Activated CD4-positive, alpha-beta memory T cell treated with anti-CD3 and anti-CD28 coated beads, Interleukin-2, amount 10 ng/mL, durations not matched to agents 7 days and 5 days (primary cell): ENCODE measurements at places on chromosomes 3 and 15. TPM values are rescaled to one million over a fixed set of nuclear protein-coding genes. Genes with fewer than 3 reads are reported as not detected.

DNA sequence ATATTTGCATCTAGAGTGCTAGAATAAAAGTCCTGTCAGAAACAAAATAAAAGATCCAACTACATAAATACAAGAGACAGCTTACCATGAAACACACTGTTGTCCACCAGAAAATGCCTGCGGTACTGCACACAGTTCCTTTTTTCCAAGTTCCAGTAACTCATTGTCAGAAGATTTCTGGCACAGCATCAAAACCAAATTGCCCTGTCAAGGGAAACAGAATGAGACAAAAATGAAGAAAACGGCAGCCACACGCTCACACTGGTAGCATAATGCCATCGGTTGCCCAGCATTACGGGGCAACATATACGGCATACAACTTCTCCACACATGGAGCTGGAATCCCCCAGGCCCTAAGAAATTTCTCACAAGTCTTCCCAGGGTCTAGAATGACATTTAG is 40.8 kb downstream of the PLCH1 start:
- H3K4me1 ChIP-seq, result no peaks in the 10 kb centered on the region
- H3K27me3 ChIP-seq, result peaks cover 10% of the 10 kb centered on the region
- no peaks in the 10 kb centered on the region for H3K36me3 ChIP-seq
- no peak overlapping the region for H3K4me3 ChIP-seq
- DNase-seq, result no peak
- H3K27ac ChIP-seq, result no peak overlapping the region

DNA sequence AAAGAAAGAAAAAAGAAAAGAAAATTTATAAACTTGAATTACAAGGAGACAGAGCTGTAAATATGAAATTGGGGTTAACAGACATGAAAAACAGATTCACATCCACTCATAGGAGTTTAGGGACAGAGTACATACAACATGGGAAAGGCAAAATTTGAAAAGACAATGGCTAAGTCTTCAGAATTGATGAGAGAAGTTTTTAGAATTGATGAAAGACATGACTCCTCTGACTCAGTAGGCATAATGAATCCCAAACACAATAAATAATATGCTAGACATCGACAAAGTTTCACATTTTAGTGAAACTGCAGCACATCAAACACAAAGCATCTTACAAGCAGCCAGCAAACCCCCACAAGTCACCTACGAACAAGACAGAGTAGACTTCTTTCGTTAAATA is 84.4 kb upstream of the MELTF start:
- peaks cover 5% of the 10 kb centered on the region for H3K4me1 ChIP-seq
- DNase-seq, result no peak
- H3K27me3 ChIP-seq, result no peaks in the 10 kb centered on the region
- no peak overlapping the region for H3K27ac ChIP-seq
- no peak overlapping the region for H3K4me3 ChIP-seq

DNA sequence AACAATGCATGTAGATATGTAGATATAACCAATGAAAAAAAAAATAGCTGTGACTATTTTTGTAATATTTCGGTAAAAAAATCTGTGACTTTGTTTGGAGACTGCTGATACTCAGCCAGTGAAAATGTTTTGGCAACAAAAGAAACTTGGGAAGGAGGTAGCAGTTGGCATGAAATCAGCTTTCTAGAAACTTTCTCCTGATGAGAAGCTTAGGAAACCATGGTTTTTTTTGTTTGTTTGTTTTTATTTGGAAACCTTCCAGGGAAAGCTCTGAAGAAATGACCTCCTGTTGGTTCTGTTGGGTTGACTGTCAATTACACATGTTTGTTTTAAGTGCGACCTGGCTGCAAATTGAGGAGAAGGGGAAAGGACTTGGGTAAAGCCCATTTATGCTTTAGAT is 445.9 kb downstream of the UNC13C start:
- no peaks in the 10 kb centered on the region for H3K27me3 ChIP-seq
- H3K4me1 ChIP-seq, result no peaks in the 10 kb centered on the region
- H3K27ac ChIP-seq, result no peak overlapping the region
- no peak for DNase-seq

DNA sequence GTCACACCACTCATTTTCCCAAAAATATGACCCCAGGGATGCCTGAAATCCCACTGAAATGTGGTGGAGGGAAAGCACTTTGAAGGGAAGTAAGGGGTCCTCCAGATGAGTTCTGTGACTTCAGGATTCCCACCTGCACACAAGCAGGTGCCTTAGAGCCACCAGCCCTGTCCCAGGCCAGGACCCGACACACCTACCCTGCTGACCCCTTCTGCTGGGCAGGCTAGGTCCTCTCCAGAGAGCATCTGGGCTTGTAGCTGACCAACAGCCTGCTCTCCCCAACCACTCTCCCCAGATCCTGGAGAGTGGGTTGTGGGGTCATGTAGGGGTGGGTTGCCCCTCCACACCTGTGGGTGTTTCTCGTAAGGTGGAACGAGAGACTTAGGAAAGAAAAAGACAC is 14.9 kb upstream of the CILP start:
- no peak overlapping the region for H3K27ac ChIP-seq
- no peak overlapping the region for H3K4me3 ChIP-seq
- H3K27me3 ChIP-seq, result no peaks in the 10 kb centered on the region
- no peaks in the 10 kb centered on the region for H3K36me3 ChIP-seq
- no peak for DNase-seq

Gene CD86
- 21.7 TPM for total RNA-seq

GRCh38 chr3:17125738-17126442 is 241.1 kb downstream of the PLCL2 start:
- no peak overlapping the region for H3K27ac ChIP-seq
- H3K36me3 ChIP-seq, result peaks cover 7% of the 10 kb centered on the region
- no peak overlapping the region for H3K4me3 ChIP-seq

Gene CAPN3
- 3.7 TPM for total RNA-seq

DNA sequence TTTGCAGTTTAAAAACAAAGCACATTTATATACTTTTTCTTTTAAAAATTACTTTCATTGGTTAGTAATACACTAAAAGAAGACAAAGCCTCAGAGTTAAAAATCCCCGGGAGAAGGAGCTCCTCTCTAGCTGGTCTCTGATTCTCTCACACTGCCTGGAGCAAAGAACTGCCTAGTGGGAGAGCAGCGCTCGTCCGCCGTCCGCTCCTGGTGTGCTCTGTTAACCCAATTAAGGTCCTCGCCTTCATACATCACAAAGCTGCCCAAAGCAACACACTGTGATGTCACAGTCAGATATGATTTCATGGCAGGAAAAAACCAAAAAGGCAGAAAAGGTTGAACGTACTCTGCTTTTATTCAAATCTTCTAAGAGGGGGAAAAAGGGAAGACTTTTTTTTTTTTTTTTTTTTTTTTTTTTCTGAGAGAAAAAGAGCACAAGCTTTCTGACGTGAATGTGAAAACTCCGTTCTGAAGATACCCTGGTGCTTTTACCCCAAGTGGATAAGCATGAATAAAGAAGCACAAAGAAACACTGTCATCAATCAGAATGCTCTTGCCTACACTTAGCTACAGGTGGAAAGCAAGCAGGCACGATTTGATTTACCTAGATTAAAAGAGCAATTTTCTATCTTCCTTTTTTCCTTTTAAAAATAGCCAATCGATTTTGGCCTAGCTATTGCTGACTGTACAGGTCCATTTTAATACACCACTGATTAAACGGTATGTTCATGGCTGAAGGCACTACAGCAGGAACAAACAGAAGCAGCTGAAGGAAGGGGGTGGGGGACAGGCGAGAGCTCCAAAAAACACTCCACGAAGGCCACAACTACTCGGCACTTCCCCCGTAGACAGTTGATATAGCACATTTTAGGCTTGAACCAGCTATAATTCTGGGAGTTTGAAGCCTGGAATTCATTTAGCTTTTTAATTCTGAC is 115.2 kb downstream of the TIGIT start:
- no peak for DNase-seq
- H3K36me3 ChIP-seq, result no peaks in the 10 kb centered on the region
- no peak overlapping the region for H3K27ac ChIP-seq
- H3K4me3 ChIP-seq, result no peak overlapping the region

- no peak overlapping the region for H3K4me3 ChIP-seq
- no peaks in the 10 kb centered on the region for H3K36me3 ChIP-seq
- no peak for DNase-seq
- peaks cover 2% of the 10 kb centered on the region for H3K27me3 ChIP-seq
- H3K27ac ChIP-seq, result no peak overlapping the region
Observed at GRCh38 chr15:88190232-88190631, 66.3 kb downstream of the NTRK3 start.

DNA sequence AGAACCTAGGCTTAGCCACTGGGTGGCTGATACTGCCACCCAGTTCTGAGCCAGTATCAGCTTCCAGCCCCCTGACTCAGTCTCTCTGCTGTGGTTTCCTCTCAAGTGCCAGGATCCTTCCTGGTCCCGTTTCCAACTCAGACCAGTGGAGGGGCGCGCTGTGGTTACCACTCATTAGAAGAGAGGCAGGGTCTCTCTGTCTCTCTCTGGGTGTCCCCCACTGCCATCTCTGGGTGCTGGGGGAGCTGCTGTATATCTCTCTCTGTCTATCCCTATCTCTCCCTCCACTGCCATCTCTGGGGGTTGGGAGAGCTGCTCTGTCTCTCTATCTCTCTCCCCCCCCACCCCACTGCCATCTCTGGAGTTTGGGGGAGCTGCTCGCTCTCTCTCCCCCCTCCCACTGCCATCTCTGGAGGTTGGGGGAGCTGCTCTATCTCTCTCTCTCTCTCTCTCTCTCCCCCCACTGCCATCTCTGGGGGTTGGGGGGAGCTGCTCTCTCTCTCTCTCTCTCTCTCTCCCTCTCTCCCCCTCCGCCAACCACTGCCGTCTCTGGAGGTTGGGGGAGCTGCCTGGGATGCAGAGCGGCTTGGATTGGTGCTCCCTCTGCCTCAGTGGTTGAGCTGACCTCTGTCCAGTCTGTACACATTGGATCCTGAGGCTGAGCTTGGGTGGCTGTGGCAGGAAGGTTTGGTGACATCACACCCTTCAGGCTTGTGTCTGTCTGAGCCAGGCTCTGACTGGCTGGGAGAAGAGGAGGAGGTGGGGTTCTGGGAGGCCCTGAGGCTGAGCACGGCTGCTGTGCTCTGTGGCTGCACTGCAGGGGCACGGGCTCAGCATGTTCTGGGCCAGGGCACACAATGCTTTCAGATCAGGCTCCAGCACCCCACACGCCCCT is 98.9 kb downstream of the APBA2 start:
- no peaks in the 10 kb centered on the region for H3K27me3 ChIP-seq
- no peak overlapping the region for H3K4me3 ChIP-seq
- DNase-seq, result no peak
- H3K36me3 ChIP-seq, result no peaks in the 10 kb centered on the region

Gene RYR3
- total RNA-seq, result not detected

GRCh38 chr3:170469151-170470062 is 50.7 kb downstream of the CLDN11 start:
- H3K27me3 ChIP-seq, result peaks cover 29% of the 10 kb centered on the region
- H3K4me3 ChIP-seq, result no peak overlapping the region
- peaks cover 7% of the 10 kb centered on the region for H3K4me1 ChIP-seq
- no peak overlapping the region for H3K27ac ChIP-seq
- H3K36me3 ChIP-seq, result no peaks in the 10 kb centered on the region

GRCh38 chr15:78361771-78362506 is 21.8 kb downstream of the CRABP1 start:
- H3K4me3 ChIP-seq, result no peak overlapping the region
- no peak overlapping the region for H3K27ac ChIP-seq
- no peak for DNase-seq
- H3K27me3 ChIP-seq, result peaks cover 12% of the 10 kb centered on the region
- H3K36me3 ChIP-seq, result no peaks in the 10 kb centered on the region

- peaks cover 14% of the 10 kb centered on the region for H3K4me1 ChIP-seq
- DNase-seq, result peak; percentile 83
- peaks cover 2% of the 10 kb centered on the region for H3K27me3 ChIP-seq
- H3K4me3 ChIP-seq, result peak overlapping the region; percentile 61
- no peak overlapping the region for H3K27ac ChIP-seq
Observed at GRCh38 chr3:137013951-137014688, 56.3 kb downstream of the IL20RB start.

DNA sequence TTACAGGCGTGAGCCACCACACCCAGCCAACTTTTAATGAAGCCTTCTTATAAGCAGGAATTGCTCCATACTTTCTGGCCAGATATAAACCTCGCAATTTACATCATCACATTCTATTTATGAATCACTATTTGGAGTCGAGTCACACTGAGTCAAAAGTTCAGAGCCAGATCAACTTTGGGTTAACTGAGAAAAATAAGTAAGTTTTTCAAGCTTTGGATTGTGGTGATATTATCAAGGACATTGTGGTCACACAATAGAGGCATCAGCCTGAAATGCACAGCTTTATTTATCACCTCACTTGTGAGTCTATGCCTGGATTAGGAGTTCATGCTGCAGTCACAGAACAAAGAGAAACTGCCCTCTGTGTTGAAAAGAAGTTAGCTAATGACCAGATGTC is 1163.5 kb downstream of the ROBO1 start:
- H3K36me3 ChIP-seq, result no peaks in the 10 kb centered on the region
- H3K27me3 ChIP-seq, result no peaks in the 10 kb centered on the region
- no peak overlapping the region for H3K4me3 ChIP-seq
- DNase-seq, result no peak
- H3K4me1 ChIP-seq, result no peaks in the 10 kb centered on the region
- H3K27ac ChIP-seq, result no peak overlapping the region

DNA sequence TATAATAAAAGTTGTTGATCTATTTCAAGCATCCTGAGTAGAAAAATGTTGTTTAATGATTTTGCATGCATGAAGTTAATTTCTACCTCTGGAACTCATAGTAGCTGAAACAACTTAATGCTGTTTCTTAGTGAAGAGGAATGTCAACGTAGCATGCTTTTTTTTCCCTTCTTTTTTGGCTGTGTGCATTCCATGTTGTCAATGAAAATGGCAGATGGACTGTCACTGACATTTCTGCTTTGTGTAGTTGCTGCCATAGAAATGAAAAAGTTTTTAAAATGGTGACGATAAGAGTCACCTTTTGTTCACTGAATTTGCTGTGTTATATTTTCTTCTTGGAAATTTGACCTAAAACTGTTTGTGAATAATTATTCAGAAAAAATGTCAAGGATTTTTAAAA is 116.3 kb downstream of the CHL1 start:
- no peak for DNase-seq
- no peaks in the 10 kb centered on the region for H3K27me3 ChIP-seq
- H3K27ac ChIP-seq, result no peak overlapping the region

Gene FAM81A
- total RNA-seq, result 0.08 TPM

- H3K36me3 ChIP-seq, result no peaks in the 10 kb centered on the region
- H3K27ac ChIP-seq, result no peak overlapping the region
- no peaks in the 10 kb centered on the region for H3K4me1 ChIP-seq
- no peak overlapping the region for H3K4me3 ChIP-seq
- peaks cover 5% of the 10 kb centered on the region for H3K27me3 ChIP-seq
Observed at GRCh38 chr15:71496336-71496955, 313.9 kb upstream of the NR2E3 start.

- no peak overlapping the region for H3K4me3 ChIP-seq
- no peak for DNase-seq
- peaks cover 8% of the 10 kb centered on the region for H3K27me3 ChIP-seq
- H3K4me1 ChIP-seq, result no peaks in the 10 kb centered on the region
Observed at GRCh38 chr15:32993285-32993684, 201.2 kb downstream of the FMN1 start.

Gene GOLGA8Q
- total RNA-seq, result 2.4 TPM

Gene MKRN3
- total RNA-seq, result 4.4 TPM

DNA sequence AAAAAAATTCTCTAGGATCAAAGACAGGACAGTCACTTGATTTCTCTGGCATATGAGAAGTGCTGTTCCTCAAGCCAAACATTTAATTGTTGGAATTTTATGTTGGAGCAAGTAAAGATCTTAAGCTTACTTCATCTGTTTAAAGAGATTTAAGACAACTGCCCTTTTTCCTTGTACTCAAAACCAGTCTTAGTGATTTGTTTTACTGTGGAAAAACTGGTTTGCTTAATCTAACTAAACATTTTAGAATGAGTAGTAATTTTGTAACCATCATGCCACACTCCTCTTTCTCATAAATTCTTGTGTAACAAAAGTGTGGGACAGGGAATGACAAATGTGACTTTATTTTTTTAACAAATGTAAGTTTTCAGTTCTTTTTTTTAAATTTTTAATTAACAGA is 18.4 kb downstream of the PRKCI start:
- no peaks in the 10 kb centered on the region for H3K4me1 ChIP-seq
- H3K27ac ChIP-seq, result no peak overlapping the region
- H3K27me3 ChIP-seq, result no peaks in the 10 kb centered on the region
- H3K4me3 ChIP-seq, result no peak overlapping the region

Gene CNTN4
- total RNA-seq, result not detected
